ENCODE measurements at places on chromosomes 2 and 18. TPM values are rescaled to one million over a fixed set of nuclear protein-coding genes. Genes with fewer than 3 reads are reported as not detected.

GCA gene
- total RNA-seq: 5.1 TPM

COL4A3 gene
- total RNA-seq: 0.28 TPM

RFTN2 gene
- total RNA-seq: not detected

PFN4 gene
- total RNA-seq: 1.0 TPM

GNLY gene
- not detected for total RNA-seq

VPS4B gene
- total RNA-seq: 23.6 TPM

HOXD13 gene
- 0.24 TPM for total RNA-seq

GALNT14 gene
- total RNA-seq: 44.9 TPM

PROC gene
- total RNA-seq: 2.9 TPM

LCT gene
- not detected for total RNA-seq

MOCOS gene
- 2.7 TPM for total RNA-seq

PDE11A gene
- total RNA-seq: 0.44 TPM

DLGAP1 gene
- 0.12 TPM for total RNA-seq

UGT1A3 gene
- 0.19 TPM for total RNA-seq

FAM228A gene
- not detected for total RNA-seq

WNT6 gene
- 0.08 TPM for total RNA-seq

FLACC1 gene
- total RNA-seq: not detected

ABCB11 gene
- total RNA-seq: 0.02 TPM

SPHKAP gene
- 0.02 TPM for total RNA-seq

CD8B gene
- not detected for total RNA-seq

TNS1 gene
- total RNA-seq: 21.4 TPM

RSAD2 gene
- 0.27 TPM for total RNA-seq

KIF5C gene
- 0.32 TPM for total RNA-seq

ACTG2 gene
- total RNA-seq: not detected

DOK6 gene
- not detected for total RNA-seq

CEP192 gene
- 8.1 TPM for total RNA-seq

CROCC2 gene
- total RNA-seq: not detected

UGT1A8 gene
- total RNA-seq: not detected

LAMA3 gene
- 51.0 TPM for total RNA-seq

HOXD1 gene
- total RNA-seq: not detected

ACVR2A gene
- total RNA-seq: 4.4 TPM
